ENCODE measurements at places on chromosomes 7 and 10.

- peak; percentile 15 for DNase-seq
Observed at GRCh38 chr7:26292768-26293560, 1.3 kb downstream of the SNX10 start.

DNA sequence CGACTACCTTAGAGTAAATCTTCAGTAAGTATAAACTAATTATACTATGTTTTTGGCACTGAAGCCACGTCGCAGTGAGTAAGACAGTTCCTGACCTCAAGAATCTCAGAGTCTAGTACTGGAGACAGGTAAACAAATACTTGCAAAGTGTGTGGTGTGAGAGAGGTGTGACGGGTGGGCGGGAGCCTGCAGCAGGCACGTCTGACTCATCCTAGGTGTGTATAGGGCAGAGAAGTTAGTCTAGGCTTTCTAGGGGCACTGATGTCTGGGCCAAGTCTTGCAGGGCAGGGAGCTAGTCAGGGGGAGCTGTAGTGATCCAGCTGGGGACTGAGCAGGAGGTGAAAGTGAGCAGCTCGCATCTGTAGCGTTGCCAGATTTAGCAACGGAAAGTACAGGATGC is 35.9 kb upstream of the SFTPD start:
- no peak for DNase-seq

DNA sequence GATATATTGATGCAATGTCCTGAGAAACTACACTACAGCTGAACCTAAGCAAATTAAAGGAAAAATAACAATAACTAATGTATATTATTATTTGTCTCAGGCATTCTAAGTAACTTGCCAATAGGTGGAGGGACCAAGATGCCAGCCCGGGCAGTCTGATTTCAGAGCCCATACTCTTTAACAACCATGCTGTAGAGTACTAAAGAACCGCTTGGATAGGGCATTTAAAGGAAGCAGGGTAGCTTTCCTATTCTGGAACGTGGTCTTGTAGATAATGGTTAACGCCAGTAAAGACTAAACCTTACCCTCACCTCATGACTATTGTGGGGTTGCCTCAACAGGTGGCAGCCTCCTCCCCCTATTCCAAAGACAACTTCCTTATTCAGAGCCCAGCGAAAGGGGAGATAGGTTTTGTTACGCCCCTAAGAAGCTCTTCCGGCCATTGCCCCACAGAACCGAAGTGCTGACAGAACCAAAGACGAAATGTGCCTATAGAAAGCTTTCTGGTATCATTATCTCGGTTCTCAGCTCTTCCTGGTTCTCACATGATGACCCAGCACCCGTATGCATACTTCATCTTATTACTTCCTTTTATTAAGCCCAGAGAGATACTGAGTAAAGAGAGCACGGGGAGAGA is 707 bp upstream of the C1GALT1 start:
- DNase-seq, result peak; percentile 83

GRCh38 chr7:156473476-156474240 is 166.9 kb upstream of the RNF32 start:
- DNase-seq, result no peak

- no peak for DNase-seq
Observed at GRCh38 chr7:46814516-46815250, 767.2 kb downstream of the TNS3 start.

GRCh38 chr7:50470250-50471163 is 20.4 kb upstream of the FIGNL1 start:
- DNase-seq, result peak; percentile 78

DNA sequence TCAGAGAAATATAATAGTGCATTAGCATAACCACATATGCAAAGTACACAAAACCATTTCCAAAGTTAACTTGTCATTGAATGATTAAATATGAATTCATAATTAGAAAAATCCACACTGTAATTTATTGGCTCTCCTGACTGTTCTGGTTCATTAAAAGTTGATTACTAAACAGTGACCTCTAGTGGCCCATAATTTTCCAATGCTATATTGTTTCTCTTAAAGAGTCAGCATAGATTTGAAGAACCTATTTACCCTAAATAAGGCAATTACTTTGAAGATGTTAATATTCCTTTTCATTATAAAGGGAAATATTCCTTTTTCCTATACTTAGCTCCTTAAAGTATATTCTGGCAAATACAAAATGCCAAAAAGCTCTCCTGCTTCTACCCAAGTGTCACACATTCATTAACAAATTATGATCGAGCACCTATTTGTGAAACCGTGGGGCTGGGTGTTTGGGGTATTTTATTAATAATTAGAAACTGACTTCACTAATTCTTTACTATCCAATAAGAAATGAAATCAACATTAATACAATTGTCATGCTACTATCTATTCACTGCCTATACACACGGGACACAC is 86.2 kb downstream of the HIBADH start:
- DNase-seq, result peak; percentile 77
